ENCODE measurements at places on chromosomes 2 and 18.

DNA sequence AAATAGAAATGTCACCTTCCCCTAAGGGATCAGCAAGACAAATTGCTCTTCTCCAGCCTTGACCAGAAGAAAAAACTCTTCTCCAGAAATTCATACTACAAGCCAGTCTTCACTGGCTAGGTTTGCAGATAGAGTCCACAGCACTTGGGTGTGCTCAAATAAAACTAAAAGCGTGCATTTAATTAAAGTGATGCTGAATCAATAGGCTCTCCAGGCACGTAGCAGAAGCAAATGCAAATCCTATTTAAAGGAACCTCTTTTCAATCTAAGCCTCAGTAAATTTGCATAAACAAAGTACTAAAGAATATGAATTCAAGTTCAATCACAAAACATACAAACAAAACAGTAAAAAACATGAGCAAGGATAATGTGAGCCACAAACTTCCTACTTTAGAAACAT, 744.4 kb upstream of the FANCL start:
- H3K36me3 ChIP-seq, result no peaks in the 10 kb centered on the region
- H3K4me1 ChIP-seq, result no peaks in the 10 kb centered on the region
- no peak for DNase-seq
- no peak overlapping the region for H3K4me3 ChIP-seq

DNA sequence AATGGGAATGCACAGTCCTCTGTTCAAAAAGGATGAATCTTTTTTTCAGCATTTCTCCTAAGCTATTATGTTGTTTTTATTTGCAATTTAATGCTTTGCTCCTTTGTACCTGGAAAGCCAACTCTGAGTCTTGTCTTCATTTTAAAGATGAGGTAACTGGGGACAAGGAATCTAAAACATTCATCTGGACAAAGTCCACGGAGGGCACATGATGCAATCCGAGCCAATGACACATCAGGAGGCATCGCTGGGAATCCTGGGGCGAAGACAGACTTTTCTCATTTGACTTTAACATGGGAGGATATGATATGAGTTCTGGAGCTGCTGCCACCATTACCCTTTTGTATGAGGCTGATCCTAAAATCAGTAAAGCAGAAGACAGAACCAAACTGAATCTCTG, 116.5 kb upstream of the REG3G start:
- no peak overlapping the region for H3K4me3 ChIP-seq
- no peak overlapping the region for H3K27ac ChIP-seq
- H3K4me1 ChIP-seq, result no peaks in the 10 kb centered on the region
- H3K36me3 ChIP-seq, result no peaks in the 10 kb centered on the region
- no peak for DNase-seq

DNA sequence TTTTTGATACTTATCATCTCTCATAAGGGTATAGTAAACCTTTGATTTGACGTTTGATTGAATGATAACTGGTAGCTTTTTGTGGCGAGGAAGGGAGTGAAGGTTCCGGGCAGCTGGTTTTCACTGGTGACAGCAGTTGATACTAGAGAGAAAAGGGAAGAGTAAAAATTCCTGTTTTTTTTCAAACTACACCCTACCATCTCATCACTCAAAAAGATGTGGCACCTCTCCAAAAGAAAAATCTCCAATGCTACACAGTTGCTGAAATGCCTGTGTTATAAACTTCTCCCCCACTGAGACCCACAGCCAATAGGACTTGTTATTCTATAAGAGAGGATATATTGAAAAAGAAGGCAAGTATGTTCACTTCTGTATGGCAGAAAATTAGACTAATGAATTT, 154.0 kb downstream of the MAIP1 start:
- no peak for DNase-seq
- no peak overlapping the region for H3K4me3 ChIP-seq
- H3K4me1 ChIP-seq, result no peaks in the 10 kb centered on the region
- H3K27me3 ChIP-seq, result no peaks in the 10 kb centered on the region

- H3K4me1 ChIP-seq, result no peaks in the 10 kb centered on the region
- no peak for DNase-seq
- no peaks in the 10 kb centered on the region for H3K36me3 ChIP-seq
- no peak overlapping the region for H3K27ac ChIP-seq
Measured at GRCh38 chr2:222303045-222303827, 4.4 kb upstream of the PAX3 start.

- no peaks in the 10 kb centered on the region for H3K4me1 ChIP-seq
- no peak overlapping the region for H3K4me3 ChIP-seq
- H3K36me3 ChIP-seq, result no peaks in the 10 kb centered on the region
Measured at GRCh38 chr2:102289129-102289528, 22.2 kb upstream of the IL1RL1 start.

DNA sequence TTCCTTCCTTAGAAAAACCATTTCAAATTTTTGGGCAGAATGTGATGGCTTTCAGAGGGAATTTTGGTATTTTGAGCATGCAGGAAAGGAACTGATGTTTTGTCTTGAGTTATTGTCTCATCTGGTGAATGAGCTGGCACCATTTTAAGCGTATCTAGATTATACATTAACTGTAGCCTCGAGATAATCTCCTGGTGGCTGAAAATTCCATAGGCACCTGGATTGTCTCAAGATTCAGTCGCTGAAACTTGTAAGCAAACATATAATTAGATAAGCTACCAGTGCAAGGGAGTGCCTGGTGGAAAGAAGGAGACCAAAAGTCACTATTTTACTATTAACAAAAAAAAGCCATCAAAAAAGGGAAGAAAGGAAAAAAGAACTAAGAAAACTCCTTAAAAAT, 687.8 kb upstream of the DDX18 start:
- no peaks in the 10 kb centered on the region for H3K4me1 ChIP-seq
- no peak for DNase-seq
- no peaks in the 10 kb centered on the region for H3K36me3 ChIP-seq
- H3K4me3 ChIP-seq, result no peak overlapping the region
- H3K27ac ChIP-seq, result no peak overlapping the region

DNA sequence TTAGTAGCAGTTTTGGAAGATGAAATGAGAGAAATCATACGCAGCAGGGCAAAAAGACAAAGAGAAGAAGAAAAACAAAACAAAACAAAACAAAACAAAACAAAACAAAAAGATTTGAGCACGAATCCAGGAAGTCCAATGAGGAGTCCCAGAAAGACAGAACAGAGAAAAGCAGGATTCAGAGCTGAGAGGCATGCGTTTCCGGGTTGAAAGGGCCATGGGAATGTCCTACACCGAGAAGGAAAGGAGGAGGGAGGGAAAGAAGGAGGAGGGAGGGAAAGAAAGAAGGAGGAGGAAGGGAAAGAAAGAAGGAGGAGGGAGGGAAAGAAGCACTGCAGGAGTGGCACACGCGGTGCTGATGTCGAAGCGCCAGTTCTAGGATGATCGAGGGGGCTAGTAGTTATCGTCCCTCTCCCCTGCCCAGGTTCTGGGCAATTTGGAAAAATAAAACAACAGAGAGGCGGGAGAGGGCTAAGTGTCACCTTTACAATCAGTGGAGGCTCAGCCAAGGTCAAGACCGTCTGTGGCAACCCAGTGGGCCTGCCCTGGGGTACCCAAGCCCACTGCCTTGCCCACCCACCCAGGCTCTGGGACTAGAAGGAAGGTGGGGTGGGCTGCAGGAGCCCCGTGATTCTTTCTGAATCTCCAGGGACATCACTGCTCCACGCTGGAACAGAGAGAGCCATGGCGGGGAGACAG, 68.4 kb downstream of the TWIST2 start:
- H3K27me3 ChIP-seq, result no peaks in the 10 kb centered on the region

- H3K27me3 ChIP-seq, result no peaks in the 10 kb centered on the region
- H3K4me3 ChIP-seq, result peak overlapping the region; percentile 90
- H3K4me1 ChIP-seq, result peaks cover 23% of the 10 kb centered on the region
- no peaks in the 10 kb centered on the region for H3K36me3 ChIP-seq
- peak overlapping the region; percentile 92 for H3K27ac ChIP-seq
Measured at GRCh38 chr2:160491911-160492371, 1.7 kb downstream of the RBMS1 start.

- DNase-seq, result no peak
- H3K36me3 ChIP-seq, result no peaks in the 10 kb centered on the region
- no peak overlapping the region for H3K27ac ChIP-seq
- H3K4me1 ChIP-seq, result no peaks in the 10 kb centered on the region
- H3K27me3 ChIP-seq, result no peaks in the 10 kb centered on the region
Measured at GRCh38 chr2:29780906-29781305, 140.5 kb downstream of the ALK start.

DNA sequence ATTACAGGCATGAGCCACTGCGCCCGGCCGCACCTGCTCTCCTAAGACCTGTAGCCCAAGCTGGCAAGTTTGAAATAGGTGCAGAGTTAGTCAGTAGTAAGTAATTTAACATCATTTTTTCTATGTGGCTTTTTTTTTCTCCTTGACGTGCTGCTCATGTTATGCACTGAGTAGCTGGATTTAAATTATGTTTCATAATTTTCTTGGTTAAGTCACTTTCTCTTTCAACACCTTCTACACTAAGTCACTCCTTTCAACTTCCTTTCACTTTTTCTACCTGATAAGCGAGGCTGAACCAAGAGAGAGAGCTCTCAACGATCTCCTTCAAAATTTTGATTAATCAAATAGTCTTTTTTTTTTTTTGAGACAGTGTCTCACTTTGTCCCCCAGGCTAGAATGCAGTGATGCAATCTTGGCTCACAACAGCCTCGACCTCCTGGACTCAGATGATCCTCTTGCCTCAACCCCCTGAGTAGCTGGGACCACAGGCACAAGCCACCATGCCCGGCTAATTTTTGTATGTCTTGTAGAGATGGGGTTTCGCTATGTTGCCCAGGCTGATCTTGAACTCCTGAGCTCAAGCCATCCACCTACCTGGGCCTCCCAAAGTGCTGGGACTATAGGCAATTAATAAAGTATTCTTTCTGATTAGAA, 13.1 kb downstream of the CASP8 start:
- no peak overlapping the region for H3K27ac ChIP-seq
- peaks cover 42% of the 10 kb centered on the region for H3K36me3 ChIP-seq
- no peaks in the 10 kb centered on the region for H3K27me3 ChIP-seq
- no peak for DNase-seq
- no peak overlapping the region for H3K4me3 ChIP-seq

DNA sequence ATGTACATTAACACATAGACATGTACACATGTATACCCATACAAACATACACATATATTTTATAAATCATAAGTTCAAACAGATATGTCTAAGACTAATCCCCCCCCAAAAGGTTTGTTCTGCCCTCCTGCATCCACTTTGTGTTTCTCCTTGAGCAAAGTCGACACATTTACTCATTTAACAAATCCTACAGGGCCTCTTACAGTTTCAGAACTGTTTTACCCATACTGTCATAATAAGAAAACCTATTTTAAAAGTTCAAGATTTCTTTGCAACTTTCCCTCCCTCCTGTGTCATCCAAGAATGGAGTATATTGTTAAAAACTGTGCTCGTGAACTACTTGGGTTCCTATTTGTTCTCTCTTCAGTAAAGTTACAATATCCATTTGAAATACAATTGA, 166.7 kb downstream of the L3MBTL4 start:
- no peaks in the 10 kb centered on the region for H3K27me3 ChIP-seq
- no peak overlapping the region for H3K27ac ChIP-seq
- DNase-seq, result no peak
- H3K36me3 ChIP-seq, result no peaks in the 10 kb centered on the region
- no peaks in the 10 kb centered on the region for H3K4me1 ChIP-seq

DNA sequence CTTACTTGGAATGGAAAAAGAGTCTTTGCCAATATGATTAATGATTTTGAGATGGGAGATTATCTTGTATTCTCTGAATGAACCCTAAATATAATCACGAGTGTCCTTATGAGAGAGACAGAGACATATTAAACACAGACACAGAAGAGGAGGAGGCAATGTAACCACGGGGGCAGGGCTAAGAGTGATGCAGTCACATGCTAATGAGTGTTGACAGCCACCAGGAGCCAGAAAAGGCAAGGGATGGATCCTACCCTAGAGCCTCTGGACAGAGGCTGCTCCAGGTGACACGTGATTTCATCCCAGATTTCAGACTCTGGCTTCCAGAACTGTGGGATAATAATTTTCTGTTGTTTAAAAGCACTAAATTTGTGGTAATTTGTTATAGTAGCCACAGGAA, 679.6 kb downstream of the MBD2 start:
- no peaks in the 10 kb centered on the region for H3K4me1 ChIP-seq
- no peaks in the 10 kb centered on the region for H3K27me3 ChIP-seq
- DNase-seq, result no peak
- H3K36me3 ChIP-seq, result no peaks in the 10 kb centered on the region

- no peak for DNase-seq
- no peaks in the 10 kb centered on the region for H3K36me3 ChIP-seq
- no peaks in the 10 kb centered on the region for H3K4me1 ChIP-seq
- no peak overlapping the region for H3K27ac ChIP-seq
- no peak overlapping the region for H3K4me3 ChIP-seq
Measured at GRCh38 chr2:105755895-105756294, 11.2 kb downstream of the NCK2 start.

DNA sequence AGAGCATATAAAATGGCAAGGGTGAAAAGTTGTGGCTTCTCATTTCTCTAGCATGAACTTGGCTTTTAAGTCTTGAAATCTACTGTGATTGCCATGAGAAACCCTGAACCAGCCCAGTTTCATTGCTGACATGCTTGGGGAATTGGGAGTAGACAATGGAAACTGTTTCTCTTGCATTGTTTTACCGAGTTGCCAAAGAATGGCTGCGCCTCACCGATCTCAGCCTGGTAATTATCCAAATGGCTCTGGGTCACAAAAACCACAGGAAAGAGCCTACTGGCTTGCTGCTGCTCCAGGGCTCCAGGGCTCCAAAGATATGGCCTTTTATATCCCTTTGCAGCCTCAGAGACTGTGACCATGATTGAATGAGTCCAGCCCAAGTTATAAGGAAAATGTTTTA, 310.4 kb upstream of the NT5C1B start:
- DNase-seq, result no peak
- no peaks in the 10 kb centered on the region for H3K36me3 ChIP-seq
- no peak overlapping the region for H3K4me3 ChIP-seq
- peak overlapping the region; percentile 81 for H3K27ac ChIP-seq
- no peaks in the 10 kb centered on the region for H3K27me3 ChIP-seq

DNA sequence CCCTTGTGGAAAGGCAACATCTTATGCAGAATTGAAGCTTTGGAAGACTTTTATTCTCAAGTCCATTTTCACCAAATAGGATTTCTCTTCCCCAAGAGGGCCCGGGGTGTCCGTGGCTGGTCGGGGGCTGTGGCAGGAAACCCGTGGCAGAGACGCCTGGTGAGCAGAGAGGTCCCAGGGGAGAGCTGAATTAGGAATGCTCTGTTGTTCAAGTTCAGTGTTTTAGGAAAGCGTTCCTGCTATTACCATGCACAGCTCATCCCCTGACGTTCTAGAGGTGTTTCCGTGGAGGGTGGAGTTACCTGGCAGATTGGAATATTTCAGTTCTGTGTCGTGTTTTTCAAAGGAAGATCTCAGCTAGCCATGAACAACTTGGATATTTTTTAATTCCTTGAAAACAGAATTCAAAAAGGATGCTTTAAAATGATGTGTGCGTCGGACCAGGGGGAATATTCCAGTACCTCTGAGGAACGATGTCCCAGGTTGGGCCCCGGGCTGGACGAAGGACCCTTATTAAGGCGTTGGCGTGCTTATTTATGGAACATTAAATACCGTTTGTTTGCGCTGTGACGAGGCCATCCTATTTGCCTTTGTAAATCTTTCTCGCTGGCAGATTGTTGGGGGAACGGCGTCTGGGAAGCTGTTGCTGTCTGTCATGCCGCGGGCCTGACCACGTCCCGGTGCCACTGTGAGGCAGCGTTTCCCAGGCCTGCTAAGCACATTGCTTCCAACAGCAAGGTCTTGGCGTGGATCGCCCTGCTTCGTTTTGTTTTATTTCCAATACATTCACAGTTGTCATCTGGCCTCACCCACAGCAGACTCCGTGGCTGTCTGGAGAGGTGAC, 8.2 kb downstream of the NFATC1 start:
- no peaks in the 10 kb centered on the region for H3K4me1 ChIP-seq
- DNase-seq, result peak; percentile 81
- H3K36me3 ChIP-seq, result no peaks in the 10 kb centered on the region
- no peak overlapping the region for H3K27ac ChIP-seq
- H3K4me3 ChIP-seq, result peak overlapping the region; percentile 55
